Natural killer cell (primary cell): ENCODE measurements at places on chromosomes 2 and 18. TPM values are rescaled to one million over a fixed set of nuclear protein-coding genes. Genes with fewer than 3 reads are reported as not detected.

The CCL20 gene
- total RNA-seq: not detected

The SAG gene
- 0.33 TPM for total RNA-seq

The KIF1A gene
- not detected for total RNA-seq

The ARMC9 gene
- total RNA-seq: 1.2 TPM

The CCDC150 gene
- 2.3 TPM for total RNA-seq

The ATG4B gene
- total RNA-seq: 139 TPM

The REG3G gene
- total RNA-seq: not detected

The ALLC gene
- total RNA-seq: not detected
